ENCODE measurements at places on chromosomes 13 and 19.

GRCh38 chr13:87057807-87058520, 613.2 kb upstream of the SLITRK5 start:
- no peak for DNase-seq

DNA sequence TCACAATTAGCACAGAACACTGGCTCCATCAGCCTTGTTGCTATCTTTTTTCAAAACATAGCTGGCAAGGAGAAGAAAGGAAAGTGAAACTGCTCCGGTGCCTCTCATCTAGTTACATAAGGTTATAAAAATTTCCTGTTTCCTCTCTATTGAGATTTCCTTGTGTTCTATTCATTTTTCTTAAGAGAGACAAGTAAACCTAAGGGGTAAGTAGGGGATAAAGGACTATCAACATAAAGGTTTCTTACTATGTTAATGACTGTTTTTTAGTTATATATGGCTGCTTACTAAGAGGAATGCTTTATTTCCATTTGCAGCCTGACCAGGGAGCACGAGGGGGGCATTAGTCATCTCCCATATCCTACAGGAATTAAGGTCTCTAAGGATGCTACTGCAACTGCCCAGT, 73.2 kb upstream of the MLNR start:
- DNase-seq: no peak

DNA sequence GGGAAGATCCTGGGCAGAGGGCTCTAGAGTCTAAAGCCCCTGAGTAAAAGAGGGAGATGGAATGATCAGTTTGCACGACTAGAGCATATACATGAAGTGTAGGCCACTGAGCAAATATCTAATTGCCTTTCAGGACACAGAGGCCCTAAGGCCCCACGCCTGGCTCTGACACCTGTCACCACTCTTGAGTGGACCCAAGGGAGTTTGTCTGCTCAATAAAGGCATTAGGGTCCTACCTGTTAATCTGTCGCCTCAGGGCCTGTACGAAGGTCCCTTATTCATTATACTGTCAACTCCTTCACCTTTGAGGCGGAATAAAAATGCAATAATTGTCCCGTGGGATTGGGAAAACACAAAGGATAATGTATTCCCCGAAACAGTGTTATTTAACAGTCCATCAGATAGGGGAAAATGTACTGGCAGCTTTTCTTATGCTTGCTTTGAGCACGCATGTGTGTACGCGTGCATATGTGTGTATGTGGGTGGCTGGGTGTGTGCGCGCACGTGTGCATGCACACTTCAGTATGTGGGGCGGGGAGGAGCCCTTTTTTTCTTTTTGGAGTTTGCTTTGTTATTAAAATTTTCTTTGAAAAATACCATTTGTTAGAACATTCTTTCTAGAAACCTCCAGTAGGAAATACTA, 161.8 kb upstream of the SERP2 start:
- DNase-seq: no peak

- DNase-seq: no peak
These were observed 108.9 kb downstream of the DNAJC15 start for GRCh38 chr13:43132257-43132656.

GRCh38 chr19:33689138-33689746, 67.5 kb downstream of the CHST8 start:
- no peak for DNase-seq

GRCh38 chr13:29545988-29546387, 49.5 kb downstream of the SLC7A1 start:
- no peak for DNase-seq

DNA sequence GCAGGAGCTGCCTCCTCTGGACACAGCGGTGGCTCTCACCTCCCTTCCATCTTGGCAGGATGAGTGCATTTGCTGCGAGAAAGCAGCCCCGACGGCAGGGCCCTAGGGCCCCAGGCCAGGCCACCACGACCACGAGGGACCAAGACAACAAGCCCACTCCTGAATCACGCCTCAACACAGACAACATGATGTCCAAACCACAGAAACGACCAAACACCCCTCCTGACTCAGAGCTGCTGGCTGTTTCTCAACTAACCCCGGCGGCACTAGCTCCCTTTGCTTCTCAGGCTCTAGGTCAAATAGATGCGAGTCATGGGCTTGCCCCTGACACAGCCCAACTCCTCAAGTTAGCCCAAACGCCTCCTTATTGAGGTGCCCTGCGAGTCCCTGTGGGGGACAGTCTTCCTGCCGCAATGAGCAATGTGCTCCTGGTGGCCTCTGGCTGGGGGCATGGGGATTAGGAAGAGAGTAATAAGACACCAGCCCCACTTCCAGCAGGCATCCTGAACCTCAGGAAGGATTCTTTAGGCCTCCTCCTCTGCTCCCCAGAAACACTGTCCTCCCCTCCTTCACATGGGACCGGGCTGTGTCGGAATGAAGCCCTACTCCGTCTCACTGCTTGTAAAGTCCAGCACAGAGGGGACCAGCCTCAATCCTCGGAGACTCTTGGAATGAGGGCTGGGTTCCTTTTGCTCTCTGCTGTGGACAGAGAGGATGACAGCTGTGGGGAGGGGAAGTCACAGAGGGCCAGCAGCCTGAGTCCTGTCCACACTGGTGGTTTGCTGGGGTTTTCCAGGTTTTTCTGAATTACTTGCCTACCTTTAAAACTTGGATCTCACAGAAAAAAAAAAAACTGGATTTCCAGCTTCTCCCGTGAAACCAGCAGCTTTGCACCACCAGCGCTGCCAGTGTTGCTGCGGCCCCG, 6.9 kb upstream of the ATF5 start:
- no peak for DNase-seq

DNA sequence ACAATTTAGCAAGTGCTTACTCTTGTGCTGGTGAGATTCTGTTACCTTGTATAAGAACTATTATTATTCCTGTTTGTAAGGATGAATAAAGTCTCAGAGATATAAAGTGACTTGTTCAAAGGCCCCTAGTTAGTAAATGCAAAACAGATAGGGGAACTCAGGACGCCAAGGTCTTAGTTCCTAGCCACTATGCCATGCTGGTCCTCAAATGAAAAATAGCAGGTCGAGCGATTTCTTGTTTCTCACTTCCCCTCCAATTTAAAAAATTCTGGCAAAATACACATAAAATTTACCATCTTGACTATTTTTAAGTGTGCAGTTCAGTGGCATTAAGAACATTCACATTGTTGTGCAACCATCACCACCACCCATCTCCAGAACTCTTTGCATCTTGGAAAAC, 1.1 kb downstream of the TECR start:
- no peak for DNase-seq

DNA sequence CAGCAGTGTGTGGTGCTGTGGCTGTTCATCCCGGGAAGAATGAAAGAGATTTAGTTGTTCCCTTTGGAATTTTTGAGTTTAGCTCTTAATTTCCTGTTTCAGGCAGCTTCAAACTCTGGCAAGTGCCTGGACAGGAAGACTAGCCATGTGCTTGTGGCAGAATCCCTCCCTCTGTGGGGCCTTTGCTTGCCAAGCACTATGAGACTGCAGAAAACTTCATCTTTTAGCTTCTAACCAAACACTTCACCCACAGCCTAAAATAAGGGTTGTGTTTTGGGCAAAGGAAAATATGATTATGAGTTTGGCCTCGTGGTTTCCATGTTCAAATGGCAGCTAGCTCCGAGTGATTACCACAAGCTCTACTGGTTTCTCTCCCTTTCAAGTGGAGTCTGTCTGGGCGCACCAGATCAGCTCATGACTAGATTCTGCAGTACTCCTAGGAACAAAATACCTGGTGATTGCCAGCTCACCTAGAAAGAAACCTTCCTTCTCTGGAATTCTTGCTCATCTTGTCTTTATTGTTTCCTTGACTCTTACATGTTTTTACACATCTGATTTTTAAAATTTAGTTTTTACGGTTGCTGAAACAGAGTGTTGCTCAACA, 707.5 kb downstream of the SLITRK6 start:
- DNase-seq: no peak

DNA sequence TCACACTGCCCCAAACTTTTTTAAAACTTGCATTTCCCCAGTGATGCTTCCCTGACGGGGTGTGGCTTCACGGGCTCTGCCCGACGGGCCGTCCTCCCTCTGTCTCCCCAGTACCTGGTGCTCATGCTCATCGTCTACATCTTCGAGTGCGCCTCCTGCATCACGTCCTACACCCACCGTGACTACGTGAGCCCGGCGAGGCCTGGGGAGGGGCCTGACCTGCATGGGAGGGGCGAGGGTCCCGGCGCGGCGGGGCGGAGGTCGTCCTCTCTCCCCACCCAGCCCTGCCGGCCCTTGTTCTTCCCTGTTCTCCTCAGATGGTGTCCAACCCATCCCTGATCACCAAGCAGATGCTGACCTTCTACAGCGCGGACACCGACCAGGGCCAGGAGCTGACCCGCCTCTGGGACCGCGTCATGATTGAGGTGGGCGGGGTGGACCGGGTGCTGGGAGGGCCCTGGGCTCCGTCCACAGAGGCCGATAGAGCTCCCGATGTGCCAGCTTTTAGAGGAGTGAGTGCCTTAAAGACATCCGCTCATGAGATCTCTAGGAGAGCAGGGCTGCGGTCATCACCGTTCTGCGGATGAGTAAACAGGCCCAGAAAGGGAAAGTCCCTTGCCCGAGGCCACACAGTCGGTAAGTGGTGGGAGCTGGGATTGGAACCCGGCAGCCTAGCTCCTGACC, 6.9 kb downstream of the UPK1A start:
- DNase-seq: peak; percentile 59

- no peak for DNase-seq
These were observed 154.6 kb downstream of the FLT1 start for GRCh38 chr13:28340272-28340793.

DNA sequence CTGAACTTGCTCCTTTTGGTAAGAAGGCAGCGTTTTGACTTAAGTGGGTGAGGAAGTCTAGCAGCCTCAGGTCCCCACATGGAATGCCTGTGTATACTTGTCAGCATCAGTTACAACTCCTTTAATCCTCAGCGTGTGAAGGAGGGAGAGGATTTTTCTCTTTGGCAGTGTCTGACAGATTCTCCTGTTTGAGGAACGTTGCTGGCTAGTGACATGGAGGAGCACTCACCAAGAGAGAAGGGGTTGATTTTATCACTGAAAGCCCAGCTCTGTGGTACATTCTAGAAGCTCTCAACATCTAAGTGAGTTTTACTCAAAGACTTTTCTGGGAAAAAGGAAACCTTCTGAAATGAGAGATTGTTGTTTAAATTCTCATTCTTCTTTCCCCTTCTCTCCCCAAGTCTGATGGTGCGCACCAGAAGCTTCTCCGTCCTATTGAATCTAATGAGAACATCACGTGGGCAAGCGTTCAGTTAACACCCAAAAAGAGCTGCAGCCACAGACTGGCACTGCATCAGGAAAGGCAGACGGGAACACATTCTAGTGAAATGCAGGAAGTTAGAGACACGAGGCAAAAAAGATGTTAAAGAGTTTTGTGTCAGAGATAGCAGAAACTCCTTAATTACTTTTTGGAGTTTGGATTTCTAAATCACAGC, 58.2 kb downstream of the GJA3 start:
- DNase-seq: no peak

DNA sequence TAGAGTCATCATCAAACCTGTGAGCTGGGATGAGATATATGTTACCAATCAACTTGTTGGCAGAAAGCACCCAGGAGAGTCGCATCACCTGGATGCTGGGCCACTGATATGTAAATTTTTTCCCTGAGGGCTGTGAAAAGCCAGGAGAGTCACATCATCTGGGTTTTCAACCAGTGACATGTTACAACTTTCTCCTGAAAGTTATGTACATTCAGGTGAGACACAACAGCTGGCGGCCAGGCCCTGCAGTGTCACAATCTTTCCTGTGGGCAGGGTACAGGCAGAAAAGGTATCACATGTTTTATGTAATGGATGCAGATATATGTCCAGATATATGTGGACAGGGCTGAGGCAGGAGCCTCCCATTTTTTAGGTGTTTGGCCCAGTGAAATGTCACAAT, 13.2 kb upstream of the ZNF724 start:
- DNase-seq: no peak

- DNase-seq: no peak
These were observed 9.1 kb downstream of the GRIN3B start for GRCh38 chr19:1009041-1009980.

GRCh38 chr19:50361290-50362029, 4.0 kb downstream of the NAPSA start:
- DNase-seq: peak; percentile 36

- DNase-seq: no peak
These were observed 3.4 kb downstream of the TBXA2R start for GRCh38 chr19:3603121-3603811.

- peak; percentile 54 for DNase-seq
These were observed 18.7 kb downstream of the GADD45B start for GRCh38 chr19:2494447-2495129.

DNA sequence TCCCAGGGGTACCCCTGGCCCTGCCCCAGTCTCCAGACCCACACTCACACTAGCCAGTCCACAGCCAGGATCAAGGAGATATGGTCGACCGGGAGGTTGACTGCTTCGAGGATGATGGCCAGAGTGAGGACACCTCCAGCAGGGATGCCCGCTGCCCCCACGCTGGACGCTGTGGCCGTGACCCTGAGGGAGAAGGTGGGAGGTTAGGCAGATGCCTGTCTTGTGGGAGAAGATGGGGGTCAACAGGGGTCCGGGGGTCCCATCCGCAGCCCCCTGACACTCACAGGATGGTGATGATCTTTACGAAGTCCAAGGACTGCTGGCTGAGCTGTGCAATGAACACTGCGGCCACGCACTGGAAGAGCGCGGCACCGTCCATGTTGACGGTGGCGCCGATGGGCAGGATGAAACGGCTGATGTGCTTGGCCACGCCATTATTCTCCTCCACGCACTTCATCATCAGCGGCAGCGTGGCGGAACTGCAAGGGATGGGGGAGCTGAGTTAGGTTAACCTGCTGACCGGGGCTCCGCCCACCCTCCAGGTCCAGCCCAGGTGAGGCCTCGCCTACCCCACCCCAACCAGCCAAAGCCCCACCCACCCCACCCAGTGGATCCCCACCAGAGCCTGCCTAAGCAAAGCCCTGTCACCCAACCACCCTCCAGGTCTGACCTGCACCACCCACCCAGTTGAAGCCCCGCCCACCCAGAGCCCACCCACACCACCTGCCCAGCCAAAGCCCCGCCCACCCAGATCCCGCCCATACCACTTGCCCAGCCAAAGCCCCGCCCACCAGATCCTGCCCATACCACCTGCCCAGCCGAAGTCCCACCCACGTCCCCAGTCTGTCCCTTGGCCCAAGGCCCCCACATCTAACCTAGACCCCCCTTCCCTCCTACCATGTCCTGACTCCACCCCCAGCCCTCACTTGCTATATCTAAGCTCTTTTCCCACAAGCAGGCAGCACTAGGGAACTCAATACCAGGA, 11.2 kb downstream of the SLC1A5 start:
- peak; percentile 45 for DNase-seq

DNA sequence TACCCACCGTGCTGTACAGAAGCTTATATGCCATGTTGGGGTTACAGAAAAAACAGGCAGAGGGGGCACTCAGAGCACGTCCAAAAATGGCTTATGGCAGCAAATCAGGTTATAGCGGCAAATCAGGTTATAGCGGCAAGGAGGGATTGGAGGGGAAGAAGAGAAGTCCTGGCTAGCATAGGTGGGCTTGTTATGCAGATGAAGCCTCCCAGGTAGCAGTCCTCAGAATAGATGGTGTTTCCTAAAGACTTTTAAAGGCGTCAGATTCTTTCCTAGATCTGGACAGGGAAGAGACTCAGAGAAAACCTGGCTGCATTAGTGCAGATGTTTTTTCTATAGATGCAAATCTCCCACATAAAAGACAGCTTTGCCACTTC, 19.8 kb upstream of the PLEKHF1 start:
- no peak for DNase-seq

Data from activated naive CD8-positive, alpha-beta T cell treated with anti-CD3 and anti-CD28 coated beads, Interleukin-2, amount 50 U/mL, for 24 hours (primary cell).